HAP-1 (cell line): ENCODE measurements at places on chromosomes 3 and 15.

DNA sequence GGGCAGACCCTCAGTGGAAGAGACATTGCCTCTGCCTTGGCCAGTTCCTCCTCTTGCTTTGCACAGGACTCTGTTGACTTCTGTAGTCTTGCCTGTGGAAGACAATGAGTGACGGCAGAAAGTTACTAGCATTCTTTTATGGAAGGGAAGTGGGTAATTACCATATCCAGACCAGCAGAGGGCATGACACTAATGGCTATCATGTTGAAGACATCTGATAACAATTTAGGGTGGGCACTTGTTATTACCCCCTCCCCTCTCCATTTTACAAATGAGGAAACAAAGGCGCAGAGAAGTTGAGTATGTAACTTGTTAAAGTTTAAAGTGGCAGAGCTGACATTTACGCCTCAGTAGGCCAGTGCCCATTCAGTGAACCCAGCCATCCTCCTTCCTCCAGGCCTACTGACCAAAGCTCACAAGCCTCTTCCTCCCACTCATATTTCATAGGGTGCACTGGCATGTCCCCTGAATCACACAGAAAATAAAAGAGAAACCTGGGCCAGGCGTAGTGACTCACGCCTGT, 48.2 kb upstream of the FMN1 start:
- DNase-seq: peak; percentile 42

GRCh38 chr15:47718497-47719437, 1.5 kb downstream of the SEMA6D start:
- peak; percentile 19 for DNase-seq

GRCh38 chr3:112136959-112137693, 4.1 kb upstream of the GCSAM start:
- peak; percentile 65 for DNase-seq

- DNase-seq: no peak
These were observed 22.2 kb upstream of the IDH2 start for GRCh38 chr15:90124507-90124906.

- DNase-seq: no peak
These were observed 73.5 kb downstream of the MGLL start for GRCh38 chr3:127748754-127749327.

- peak; percentile 48 for DNase-seq
These were observed 768 bp downstream of the PCBP4 start for GRCh38 chr3:51966486-51966885.

DNA sequence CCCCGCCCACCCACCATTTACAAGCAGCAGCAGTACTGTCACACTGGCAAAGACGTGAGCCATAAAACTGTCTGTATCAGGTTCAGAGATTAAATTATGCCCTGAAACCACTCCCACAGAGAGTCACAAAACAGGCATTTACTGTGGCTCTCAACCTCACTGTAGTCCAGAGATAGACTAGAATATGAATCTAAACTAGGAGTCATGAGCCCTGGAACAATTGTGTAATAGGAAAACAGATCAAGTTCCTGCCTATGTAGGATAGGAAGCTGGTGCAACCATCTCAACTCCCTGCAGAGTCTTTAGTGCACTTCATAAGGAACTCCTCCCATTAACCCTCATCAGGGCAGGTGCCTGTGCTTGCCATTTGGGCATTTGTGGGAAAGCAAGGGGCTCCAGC, 61.7 kb downstream of the FAM227B start:
- no peak for DNase-seq
